CD4-positive, alpha-beta T cell treated with Interleukin-6 at 100 ng/mL for 8 hours (primary cell): ENCODE measurements at places on chromosomes 3 and 15.
A peak's percentile ranks its signal among the peaks of the same experiment; 100 is the strongest.

DNA sequence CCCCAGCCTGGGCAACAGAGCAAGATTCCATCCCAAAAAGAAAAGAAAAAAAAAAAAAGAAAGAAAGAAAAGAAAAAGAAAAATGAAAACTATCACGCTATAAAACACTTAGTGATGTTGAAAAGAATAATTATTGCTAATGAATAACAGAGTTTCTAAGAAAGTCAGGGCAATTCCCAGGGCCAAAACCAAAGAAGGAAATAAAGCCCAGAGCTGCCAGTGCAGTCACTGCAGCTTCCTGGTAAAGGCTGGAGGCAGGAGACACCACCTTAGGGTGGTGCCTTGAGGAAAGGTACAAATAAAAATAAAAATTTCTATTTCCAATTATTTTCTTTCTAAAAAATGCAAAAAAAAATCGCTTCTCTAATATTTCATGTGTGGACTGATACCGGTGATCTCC, 19.7 kb upstream of the UACA start:
- DNase-seq: no peak

DNA sequence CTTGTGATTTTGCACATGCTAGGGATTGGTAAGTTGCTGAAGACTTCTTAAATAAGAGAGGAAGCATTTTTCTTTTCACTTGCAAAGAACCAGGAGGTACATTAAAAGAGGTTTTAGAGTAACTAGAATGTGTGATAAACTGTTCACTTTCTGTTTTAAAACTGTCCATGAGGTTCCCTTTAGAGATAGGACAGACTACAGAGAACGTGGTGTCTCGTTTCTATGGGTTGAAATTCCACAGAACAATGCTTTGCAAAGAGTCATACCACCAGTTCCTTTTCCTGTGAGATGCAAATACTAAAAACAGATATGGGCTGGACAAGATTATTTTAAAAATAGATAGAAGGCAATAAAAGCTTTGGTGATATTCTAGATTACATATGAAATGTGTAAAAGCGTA, 372.8 kb downstream of the TIGIT start:
- DNase-seq: no peak

DNA sequence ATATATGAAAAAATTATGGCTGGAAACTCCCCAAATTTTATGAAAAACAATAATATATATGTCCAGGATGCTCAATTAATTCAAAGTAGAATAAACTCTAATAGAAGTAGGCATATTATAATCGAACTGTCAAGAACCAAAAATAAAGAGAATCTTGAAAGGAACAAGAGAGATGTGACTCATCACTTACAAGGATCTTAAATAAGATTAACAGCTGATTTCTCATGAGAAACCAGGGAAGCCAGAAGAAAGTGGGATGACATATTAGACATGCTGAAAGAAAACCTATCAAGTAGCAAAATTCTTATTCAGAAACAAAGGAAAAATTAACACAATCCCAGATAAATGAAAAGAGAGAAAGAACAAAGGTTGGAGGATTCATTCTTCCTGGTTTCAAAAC, 66.8 kb downstream of the FAIM start:
- no peak for DNase-seq

DNA sequence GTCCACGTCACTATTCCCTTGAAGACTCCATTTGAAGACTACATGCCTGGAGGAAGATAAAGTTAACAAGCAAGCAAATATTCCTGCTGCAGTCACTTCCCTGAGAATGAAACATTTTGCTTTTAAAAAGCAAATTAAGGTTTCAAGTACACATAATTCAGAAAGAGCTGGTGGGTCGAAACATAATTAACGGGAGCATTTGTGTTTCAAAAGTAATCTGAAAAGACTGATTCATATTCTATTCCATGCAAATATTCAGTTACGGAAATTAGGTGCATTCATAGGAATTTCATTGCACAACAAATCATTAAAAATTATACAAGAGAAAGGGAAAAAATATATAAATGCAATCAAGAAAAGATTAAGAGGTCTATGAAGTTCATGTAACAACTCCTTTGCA, 260.9 kb downstream of the NEK10 start:
- no peak for DNase-seq

DNA sequence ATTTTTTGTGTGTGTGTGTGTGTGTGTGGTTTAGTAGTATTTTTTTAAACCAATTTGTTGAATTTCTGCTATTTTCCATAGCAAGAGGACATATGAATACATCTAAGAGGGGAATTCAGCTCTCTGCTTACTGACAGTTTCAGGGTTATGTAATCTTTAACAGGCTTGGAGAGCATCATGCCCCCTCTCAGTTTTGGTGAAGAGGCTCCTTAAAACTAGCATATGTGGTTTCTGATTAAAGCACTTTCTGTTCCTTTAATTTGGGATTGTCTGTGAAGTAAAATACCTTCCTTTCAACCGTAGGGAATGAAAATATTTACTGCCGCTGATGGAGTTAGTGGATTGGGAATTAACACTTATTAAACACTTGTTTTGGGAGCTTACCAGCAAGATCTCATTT, 19.4 kb upstream of the NFKBIZ start:
- no peak for DNase-seq

- DNase-seq: no peak
Measured at GRCh38 chr3:186614266-186614596, 1.4 kb downstream of the AHSG start.

- DNase-seq: no peak
Measured at GRCh38 chr15:50225938-50226337, 39.6 kb downstream of the HDC start.

DNA sequence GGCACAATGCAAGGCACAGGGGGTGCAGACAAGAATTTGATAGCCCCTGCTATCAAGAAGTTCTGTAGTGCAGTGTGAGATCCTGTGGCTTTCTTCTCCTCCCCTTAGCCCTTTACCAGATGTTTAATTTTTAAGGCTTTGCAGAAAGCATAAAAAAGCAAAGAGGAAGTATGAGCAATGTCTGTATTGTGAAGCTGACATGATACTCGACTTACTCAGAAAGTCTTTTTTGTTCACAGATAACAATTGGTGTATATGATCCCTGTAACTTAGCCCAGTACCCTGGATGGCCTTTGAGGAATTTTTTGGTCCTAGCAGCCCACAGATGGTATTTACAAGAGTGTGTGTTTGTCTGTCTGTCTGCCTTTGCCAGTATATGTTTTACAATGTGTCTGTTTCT, 58.9 kb downstream of the ATG7 start:
- DNase-seq: no peak

GRCh38 chr3:177231242-177231641, 34.0 kb upstream of the TBL1XR1 start:
- DNase-seq: no peak

- no peak for DNase-seq
Measured at GRCh38 chr3:72887705-72888545, at the start of gene GXYLT2. Gene GXYLT2 (plus strand): TSS chr3:72888046. CDS start chr3:72888234, 188 bp downstream.

DNA sequence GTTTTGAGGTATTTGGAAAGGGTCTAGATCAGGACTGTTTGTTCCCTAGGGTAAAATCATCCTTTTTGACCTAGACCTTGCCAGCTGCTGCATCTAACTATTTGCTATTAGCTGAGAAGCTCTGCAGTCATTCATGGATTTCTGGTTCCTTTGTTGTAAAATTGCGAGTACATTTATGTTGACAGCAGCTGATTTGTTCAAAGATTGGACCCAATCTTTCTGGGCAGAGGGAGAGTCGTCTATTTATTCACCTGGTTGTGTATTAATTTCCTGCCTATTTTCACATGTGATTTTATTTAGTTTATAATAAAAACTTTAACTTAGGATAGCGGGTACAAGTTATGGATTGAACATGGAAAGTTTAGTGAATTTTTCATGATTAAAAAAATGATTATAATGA, 236.3 kb downstream of the CNTN4 start:
- no peak for DNase-seq

GRCh38 chr3:38717355-38718240, 68.1 kb upstream of the SCN5A start:
- no peak for DNase-seq

DNA sequence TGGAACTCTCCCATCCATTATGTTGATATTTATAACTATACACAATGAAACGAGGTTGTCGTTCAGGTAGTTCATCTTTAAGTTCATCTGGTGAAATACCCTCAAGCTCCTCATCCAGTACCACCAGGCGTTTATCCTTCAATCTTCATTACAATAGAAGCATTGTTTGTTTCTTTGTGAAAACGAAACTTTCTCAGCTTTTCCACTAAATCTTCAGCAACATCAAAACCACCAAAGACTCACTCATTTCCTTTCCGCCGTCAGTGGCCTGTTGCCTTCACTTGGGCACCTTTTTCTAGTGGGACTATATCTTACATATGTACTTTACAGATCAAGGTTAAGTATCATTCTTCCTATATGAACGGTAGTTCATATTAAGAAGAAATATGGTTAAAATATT, 44.1 kb upstream of the TFG start:
- peak; percentile 33 for DNase-seq

GRCh38 chr3:39344746-39345344, 15.3 kb downstream of the CCR8 start:
- DNase-seq: no peak

GRCh38 chr15:71638876-71639275, 171.5 kb upstream of the NR2E3 start:
- DNase-seq: no peak

GRCh38 chr3:8441969-8442559, 59.6 kb upstream of the LMCD1 start:
- no peak for DNase-seq

GRCh38 chr3:111919370-111920065, 59.3 kb upstream of the ABHD10 start:
- DNase-seq: no peak

DNA sequence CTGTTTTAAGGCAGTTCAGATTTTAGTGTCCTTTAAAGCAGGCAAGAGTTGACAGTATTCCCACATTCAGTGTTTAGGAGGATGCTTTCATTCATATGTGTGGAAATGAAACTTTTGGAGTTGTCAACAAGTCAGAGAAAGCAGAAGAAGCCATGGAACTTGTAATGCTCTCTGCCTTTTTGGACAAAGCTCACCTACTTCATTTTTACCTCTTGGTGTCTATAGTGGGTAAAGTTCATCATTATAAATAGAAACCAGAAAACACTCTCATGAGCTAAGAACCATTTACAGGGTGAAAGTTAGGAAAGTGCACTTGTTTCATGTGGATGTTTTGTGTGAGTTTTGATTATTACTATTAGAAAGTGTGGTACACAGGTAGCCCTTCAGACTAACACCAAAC, 9.2 kb upstream of the NFKBIZ start:
- DNase-seq: no peak

- no peak for DNase-seq
Measured at GRCh38 chr15:65913631-65914199, 44.4 kb downstream of the RAB11A start.

DNA sequence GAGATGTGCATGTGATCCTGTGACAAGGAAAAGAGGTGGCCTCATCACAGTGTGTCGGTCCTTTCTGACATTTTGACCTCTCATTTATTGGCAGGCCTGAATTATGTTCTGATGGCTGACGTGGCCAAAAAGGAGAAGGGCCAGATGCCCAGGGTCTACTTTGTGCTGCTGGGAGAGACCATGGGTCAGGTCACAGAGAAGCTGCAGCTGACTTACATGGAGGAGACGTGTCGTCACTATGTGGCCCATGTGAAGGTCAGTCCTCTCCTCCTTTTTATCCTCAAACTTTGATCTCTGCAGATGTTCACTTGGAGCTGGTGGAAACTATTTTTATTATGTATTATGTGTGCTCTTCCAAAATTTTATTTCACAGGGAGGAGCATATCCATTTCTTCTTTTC, 319.3 kb upstream of the CTDSPL start:
- no peak for DNase-seq

DNA sequence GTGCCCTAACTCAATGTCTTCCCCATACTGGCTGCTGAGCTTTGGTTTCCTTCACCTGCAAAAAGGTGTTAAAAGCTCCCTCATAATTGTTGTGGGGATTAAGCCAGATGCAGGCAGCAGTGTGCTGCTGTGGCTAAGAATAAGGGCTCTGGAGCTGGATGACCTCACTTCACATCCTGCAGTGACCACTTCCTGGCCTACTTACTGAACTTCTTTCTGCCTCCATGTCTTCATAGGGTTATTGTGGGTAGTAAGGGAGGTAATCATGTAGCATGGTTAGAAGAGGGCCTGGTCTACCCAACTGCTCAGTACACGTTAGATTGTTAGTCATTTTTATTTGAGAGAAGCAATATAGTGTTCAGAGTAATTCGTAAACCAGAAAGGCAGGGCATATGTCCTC, 18.4 kb downstream of the GYG1 start:
- peak; percentile 49 for DNase-seq
